ENCODE measurements at places on chromosomes 16 and 17.

- DNase-seq, result no peak
Measured at GRCh38 chr16:81676066-81676882, 102.8 kb upstream of the PLCG2 start.

GRCh38 chr16:79104567-79104966 lies 496.0 kb downstream of the MAF start:
- no peak for DNase-seq

DNA sequence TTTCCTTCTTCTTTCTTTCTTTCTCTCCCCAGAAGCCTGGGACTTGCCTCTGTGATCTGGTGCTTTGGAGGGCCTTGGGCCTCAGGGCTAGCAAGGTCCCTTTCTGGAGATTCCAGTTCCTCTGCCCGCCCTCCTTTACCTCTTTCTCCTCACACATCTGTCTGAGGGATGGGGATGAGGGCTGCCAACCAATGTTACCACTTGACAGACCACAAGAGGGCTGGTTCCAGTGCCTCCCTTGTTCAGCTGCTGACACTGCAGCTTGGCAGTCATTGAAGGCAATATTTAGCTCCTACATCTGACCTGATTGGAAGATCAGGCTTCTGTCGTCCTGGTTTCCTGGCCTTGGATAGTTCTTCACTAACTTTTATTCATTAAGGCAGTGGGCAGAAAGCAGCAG lies 3.6 kb upstream of the ZNF652 start:
- no peak for DNase-seq

DNA sequence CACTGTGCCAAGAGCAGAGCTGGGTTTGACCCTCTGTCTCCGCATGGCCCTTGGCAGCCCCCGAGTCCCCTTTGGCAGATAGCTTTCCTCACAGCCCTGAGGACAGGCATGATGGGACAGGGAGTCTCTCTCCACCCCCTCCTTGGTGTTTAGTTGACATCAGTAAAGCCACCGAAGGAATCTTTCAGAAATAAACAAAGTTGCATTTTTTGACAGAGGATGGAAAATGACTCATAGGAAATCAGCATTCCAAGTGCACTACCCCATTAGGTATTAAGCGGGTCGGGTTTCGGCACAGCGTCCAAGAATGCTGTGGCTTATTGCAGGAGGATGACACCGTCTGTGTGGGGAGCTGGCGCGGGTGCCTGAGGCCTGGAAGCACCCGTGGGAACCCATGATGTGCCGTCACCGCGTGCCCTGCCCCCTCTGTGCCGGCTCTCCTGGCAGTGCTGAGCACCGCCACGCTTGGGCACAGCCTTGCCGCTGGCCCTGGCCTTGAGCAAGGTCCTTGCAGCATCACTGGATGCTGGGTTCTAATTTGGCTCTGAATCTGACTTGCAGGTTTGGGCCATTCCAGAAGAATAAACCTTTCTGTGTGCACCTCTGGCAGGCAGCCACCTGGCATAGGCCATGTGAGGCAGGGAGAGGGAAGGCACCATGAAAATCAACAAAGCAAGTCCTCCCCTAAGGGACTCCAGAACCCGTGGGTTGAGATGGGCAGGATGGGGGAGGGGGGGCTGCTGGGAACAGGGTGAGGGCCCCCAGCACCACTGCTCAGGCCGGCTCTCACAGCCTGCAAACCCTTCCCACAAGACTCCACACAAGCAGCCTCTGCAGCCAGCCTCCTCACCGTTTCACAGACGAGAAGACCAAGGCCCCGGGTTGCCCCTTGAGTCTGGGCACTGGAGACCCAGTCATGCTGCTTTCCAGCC lies 50.5 kb upstream of the ZNF469 start:
- DNase-seq, result no peak

All from NCI-H1436 treated with DMSO at 0.1 percent for 48 hours (cell line).